Stimulated activated CD8-positive, alpha-beta memory T cell treated with anti-CD3 and anti-CD28 coated beads, Interleukin-15, amount 100 ng/mL, for 24 hours (primary cell): ENCODE measurements at places on chromosomes 1 and 21.

GRCh38 chr1:9701665-9702064 lies 50.1 kb downstream of the PIK3CD start:
- no peak for DNase-seq

DNA sequence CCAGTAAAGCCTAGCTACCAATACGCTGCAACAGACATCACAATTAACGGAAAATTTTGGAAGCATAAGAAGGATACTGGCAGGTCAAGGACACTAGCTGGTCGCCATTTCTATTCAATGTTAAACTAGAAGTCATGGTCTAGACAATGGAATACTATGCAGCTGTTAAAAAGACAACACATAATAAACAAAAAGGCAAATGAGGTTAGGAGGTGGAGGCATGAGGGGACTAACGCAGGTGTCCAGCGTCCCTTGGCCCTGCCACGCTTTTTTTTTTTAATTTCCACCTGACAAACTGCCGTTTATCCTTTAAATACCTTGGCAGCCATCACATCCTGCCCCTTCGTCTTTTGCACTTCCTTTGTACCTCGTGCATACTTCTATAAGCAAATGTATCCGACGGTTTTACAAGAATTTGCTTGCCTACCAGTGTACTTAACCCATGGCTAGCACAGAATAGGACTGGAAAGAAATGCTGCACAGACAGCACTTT lies 698 bp upstream of the SLC22A15 start:
- no peak for DNase-seq

GRCh38 chr21:31408301-31409088 lies 64.4 kb upstream of the TIAM1 start:
- no peak for DNase-seq

GRCh38 chr1:194013561-194013960 lies 827.1 kb upstream of the B3GALT2 start:
- no peak for DNase-seq

DNA sequence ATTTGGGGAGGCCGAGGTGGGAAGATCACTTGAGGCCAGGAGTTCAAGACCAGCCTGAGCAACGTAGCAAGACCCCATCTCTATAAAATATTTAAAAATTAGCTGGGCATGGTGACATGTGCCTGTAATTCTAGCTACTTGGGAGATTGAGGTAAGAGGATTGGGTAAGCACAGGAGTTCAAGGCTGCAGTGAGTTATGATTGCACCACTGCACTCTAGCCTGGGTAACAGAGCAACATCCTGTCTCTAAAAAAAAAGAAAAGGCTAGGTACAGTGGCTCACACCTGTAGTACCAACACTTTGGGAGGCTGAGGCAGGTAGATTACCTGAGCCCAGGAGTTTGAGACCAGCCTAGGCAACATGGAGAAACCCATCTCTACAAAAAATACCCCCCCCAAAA lies 35.7 kb upstream of the RCC1 start:
- no peak for DNase-seq

- no peak for DNase-seq
Measured at GRCh38 chr1:16250524-16251251, 13.7 kb upstream of the CPLANE2 start.

DNA sequence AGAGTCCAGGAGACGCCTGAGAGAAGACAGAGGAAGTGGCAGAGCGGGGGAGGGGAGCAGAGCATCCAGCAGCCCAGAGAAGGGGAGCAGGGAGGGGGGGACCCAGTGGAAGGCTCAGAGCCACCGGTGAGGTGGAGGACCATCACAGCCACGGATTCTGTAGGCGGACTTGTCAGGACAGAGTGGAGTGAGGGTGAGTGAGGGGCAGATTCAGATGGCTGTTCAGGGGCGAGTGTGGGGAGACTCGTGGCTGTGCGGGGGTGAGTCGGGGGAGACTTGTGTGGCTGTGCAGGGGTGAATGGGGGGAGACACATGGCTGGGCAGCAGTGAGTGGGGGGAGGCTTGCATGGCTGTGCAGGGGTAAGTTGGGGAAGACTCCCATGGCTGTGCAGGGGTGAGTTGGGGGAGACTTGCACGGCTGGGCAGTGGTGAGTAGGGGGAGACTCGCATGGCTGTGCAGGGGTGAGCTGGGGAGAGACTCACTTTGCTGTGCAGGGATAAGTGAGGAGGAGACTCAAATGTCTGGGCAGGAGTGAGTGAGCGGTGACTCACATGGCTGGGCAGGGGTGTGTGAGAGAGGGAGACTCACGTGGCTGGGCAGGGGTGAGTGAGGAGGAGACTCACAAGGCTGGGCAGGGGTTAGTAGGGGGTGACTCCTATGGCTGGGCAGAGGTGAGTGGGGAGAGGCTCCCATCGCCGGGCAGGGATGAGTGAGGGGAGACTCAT lies 56.8 kb upstream of the ABCG1 start:
- DNase-seq, result no peak

DNA sequence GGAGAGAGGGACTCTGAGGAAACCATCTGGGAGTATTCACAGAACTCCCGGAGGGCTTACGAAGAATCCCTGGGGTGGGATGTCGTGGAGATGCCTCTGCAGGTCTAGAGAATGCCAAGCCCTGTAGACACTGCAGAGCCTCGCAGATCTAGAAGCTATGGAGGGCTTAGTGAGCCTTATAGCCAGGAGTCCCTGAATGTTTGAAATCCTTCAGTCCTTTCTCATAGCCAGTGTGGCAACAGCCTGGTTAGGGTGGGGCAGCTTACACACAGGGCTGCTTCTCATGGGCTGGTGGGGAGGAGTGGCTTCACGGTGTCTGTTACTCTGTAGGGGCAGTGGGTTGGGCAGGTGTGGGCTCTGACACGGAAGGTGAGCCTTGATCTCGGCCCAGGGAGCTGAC lies 44.2 kb upstream of the KDM4A start:
- no peak for DNase-seq

GRCh38 chr1:225972344-225973152 lies 26.6 kb downstream of the SDE2 start:
- DNase-seq, result no peak

DNA sequence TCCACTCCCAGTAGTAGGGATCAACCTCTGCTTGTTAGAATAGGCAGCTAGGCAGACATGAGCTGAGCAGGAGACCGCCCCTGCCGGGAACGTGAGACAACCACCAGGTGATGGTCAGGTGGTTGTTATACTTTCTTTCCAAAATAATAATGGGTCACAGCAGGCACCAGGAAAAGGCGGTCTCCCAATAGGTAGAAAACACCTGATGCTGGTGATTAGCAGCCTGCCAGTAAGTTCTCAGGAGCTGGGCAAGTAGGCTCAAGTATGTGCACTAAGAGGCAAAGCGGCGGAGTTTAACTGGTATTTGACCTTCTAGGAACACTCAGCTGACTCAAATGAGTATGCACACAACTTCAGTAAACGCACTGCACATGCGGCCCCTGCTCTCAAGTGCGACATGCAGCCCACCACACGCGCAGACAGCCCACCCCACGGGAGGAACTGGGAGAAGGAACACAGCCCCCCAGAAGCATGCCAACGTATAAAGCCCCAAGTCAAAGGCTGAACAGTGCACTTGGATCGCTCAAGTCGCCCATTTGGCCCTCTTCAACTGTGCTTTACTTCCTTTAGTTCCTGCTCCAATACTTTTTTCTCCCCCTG lies 80.0 kb downstream of the DESI2 start:
- DNase-seq, result no peak

- no peak for DNase-seq
Measured at GRCh38 chr1:224432146-224432545, 2.5 kb downstream of the WDR26 start.

- DNase-seq, result no peak
Measured at GRCh38 chr1:169426174-169426705, 1.0 kb downstream of the CCDC181 start.

DNA sequence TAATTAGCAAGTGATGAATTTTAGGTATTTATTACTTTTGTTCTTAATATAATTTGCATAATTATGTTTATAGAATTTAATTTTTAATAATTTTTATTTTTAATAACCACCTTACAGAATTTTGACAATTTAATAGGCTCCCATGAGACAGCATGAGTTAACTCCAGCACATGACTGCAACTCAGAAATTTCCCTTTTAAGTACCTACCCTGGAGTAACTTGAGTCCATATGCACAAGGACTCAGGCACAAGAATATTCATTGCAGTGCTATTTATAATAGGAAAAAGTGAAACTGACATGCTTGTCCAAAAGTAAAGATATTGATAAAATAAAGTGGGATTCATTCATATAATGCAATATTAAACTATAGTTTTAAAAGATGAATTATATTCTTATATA lies 54.1 kb upstream of the C1orf53 start:
- DNase-seq, result no peak

DNA sequence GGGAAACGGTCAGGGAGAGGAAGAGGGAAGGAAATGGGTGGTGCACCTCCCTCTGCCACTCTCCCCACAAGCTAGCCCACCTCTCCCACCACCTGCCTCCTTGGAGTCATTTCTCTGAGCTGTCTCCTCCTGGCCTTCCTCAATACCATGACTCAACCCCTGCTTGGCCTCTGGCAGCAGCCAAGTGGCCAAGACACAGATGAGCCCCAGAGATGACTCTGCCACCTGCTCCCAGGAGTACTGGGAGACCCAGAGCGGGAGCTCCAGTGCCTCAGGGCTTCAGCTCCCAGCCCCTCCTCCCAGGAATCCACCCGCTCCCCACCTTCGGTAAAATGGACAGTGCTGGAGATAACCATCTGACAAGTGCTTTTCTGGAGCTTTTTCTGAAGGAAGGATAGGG lies 2.6 kb downstream of the S100A16 start:
- no peak for DNase-seq

DNA sequence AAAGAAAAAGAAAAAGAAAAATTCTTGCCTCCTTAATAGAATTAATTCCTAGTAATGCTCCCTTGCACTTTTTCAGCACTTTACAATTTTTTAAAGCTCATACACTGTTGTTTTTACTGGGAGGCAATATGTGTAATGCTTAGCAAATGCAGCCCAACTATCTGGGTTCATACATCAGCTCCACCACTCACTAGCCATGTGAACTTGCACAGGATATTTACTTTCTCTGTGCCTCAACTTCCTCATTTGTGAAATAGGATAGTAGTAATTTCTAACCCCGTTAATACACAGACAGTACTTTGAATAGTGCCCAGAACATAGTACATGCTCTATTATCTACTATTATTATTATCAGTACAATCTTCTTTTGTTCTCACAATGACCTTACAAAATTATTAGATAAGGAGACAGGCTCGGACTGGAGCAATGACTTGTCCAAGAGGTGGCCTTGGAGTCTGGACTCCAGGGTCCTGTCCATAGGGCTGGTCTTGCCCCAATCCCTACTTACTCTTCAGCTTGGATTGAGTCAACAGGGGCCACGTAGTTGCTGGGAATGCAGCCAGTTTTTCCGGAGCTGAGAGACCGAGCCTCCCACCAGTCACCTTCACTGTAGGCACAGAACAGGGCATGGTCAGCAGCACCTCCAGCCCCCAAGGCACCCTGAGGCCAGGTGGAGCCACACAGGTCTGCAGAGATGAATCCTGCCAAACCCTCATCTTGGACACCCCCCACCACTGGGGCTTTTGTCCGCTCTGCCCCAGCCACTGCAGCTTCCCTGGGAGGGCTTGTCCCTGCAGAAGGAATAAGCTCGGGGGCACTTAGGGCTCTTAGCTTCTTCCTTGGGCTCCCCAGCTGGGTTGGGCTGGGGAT lies 13.7 kb downstream of the FGR start:
- DNase-seq, result no peak

DNA sequence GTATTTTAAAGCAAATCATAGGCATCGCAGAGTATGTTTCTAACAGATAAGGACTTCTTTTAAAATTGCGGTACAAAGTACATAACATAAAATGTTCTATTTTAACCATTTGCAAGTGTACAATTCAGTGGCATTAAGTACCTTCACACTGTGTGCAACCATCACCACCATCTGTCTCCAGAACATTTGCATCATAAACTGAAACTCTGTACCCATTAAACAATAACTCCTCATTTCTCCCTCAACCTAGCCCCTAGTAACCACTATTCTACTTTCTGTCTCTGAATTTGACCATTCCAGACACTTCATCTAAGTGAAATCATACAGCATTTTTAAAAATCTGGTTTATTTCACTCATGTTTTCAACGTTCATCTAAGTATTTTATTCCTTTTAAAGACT lies 16.6 kb upstream of the ATF3 start:
- DNase-seq, result no peak

- DNase-seq, result no peak
Measured at GRCh38 chr1:67170751-67171573, 4.7 kb downstream of the IL23R start.

DNA sequence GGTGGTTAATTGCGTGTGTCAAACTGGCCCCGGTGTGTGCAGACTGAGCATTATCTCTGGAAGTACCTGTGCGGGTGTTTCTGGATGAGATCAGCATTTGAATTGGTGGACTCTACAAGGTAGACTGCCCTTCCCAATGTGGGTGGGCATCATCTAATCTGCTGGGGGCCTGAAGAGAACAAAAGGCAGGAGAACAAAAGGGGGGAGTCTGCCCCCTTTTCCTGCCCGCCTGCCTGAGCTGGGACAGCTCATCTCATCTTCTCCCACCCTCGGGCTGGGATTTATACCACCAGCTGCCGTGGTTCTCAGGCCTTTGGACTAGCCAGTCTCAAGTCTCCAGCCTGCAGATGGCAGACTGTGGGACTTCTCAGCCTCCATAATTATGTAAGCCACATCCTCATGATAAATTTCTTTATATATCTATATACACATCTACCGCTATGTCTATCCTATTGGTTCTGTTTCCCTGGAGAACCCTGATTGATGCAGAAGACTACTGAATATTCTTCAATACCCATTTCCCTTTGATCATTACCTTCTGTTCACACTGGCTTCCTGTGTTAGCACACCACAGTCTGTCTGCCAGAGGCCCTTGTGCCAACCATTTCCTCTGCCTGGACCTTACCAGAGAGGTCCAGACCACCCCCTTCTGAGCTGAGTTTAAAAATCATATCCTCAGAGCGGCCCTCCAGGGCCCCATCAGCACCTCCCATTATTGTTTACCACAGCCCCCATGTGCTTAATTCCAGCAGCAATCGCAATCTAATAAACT lies 25.2 kb downstream of the RCAN1 start:
- DNase-seq, result no peak

DNA sequence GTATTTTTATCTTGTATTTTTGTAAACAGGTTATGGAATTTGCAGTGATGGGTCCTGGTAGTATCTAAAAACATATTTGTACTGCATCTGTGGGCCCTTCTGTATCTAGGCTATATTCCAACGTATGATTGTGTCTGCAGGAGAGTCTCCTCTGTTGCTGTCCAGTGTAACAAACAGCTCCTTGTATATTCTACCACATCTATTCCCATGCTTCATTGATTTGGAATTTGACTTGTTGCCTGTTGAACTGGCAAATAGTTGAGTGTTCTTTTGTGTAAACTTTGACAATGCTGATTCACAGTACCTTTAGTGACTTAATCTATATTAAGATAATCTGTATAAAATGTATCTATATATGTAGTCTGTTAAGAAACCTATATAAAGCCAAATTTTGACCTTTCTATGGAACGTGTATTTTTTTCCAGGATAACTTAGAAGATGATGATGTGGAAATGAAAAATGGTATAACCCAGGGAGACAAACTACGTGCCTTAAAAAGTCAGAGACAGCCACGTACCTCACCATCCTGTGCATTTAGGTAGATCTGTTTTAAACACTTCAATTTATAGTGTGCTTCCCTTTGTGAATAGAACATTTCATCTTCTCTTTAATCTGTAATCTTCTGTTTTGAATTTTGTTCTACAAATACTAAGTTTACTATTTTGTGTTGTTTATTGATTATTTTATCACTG lies 43.4 kb upstream of the GPR88 start:
- DNase-seq, result no peak

- no peak for DNase-seq
Measured at GRCh38 chr1:54385727-54386022, 20.5 kb downstream of the SSBP3 start.

- no peak for DNase-seq
Measured at GRCh38 chr1:42476605-42477004, 13.5 kb downstream of the CCDC30 start.

GRCh38 chr1:173285048-173285447 lies 77.9 kb upstream of the TNFSF4 start:
- DNase-seq, result no peak
